ENCODE measurements at places on chromosomes 4 and X. TPM values are rescaled to one million over a fixed set of nuclear protein-coding genes. Genes with fewer than 3 reads are reported as not detected.

DNA sequence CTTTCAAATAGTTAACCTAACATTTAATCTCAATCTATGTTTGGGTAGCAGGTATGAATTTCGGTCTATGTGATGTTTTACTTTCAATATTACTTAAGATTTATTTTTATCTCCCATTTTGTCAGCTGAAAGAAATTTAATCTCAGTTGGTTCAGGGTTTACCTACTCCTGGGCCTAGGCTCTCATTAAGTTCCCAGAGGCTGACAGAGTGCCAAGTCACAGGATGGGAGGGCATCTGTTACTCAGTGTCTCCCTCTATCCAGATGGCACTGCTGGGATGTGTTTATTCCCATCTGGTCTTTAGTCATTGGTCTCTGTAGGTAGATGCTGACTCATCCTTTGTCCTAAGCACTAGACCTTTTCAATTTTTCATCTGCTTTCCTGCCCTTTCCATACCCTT lies 129.4 kb upstream of the ARSJ start:
- DNase-seq: no peak
- H3K27ac ChIP-seq: no peak overlapping the region
- no peaks in the 10 kb centered on the region for H3K27me3 ChIP-seq
- no peak overlapping the region for H3K4me3 ChIP-seq
- H3K4me1 ChIP-seq: no peaks in the 10 kb centered on the region
- H3K36me3 ChIP-seq: no peaks in the 10 kb centered on the region

CT45A5 gene
- not detected for polyA plus RNA-seq

DNA sequence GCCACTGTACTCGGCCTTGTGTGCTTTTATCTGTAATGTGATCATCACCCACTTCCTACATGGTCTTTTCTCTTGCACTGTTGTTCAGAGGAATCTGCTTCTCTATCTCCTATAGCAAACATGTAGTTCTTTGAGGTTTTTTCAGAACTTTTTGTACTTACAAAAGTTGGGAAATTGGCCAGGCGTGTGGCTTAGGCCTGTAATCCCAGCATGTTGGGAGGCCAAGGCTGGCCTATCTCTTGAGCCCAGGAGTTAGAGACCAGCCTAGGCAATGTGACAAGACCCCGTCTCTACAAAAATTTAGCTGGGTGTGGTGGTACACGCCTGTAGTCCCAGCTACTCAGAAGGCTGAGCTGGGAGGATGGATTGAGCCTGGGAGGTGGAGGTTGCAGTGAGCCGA lies 30.4 kb downstream of the TAF1 start:
- no peak overlapping the region for H3K27ac ChIP-seq
- H3K27me3 ChIP-seq: no peaks in the 10 kb centered on the region
- no peak for DNase-seq

DNA sequence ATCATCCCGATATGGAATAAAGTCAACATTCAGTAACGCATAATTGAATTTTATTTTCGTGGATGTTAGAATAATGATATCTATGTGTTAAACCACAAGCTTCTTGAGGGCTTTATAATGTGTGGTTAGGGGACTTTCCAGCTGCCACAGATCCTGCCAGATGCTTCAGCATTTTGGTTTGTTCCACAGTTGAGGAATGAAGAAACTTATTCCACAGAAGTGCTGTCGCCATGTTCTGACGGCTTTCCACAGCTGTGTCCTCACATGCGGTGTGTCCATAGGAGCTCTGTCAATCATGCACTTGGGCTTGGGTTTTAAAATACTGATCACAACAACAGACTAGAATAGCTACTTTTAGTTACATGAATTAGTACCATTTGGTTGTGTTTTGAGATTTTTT lies 411.9 kb downstream of the TRIML1 start:
- H3K27ac ChIP-seq: no peak overlapping the region
- peak; percentile 45 for DNase-seq
- no peaks in the 10 kb centered on the region for H3K36me3 ChIP-seq
- peaks cover 4% of the 10 kb centered on the region for H3K4me1 ChIP-seq
- H3K27me3 ChIP-seq: no peaks in the 10 kb centered on the region

DNA sequence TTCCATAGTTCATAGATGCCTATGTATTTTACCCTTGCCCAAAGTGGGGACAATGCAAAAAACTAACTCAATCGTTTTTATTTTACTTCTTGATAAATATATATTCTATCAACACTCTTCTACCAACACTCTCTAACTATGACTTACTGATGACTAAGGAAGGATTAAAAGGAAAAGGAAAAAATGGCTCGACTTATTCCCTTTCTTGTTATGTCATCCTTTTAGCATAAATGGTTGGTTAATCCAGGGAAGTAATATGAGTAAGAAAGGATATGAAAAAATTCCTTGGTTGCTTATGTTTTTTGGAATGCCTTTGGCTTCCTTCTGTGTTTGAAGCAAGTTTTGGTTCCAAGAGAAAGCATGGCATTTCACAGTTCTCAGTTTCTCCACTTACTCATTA lies 1087.1 kb downstream of the C4orf33 start:
- H3K36me3 ChIP-seq: no peaks in the 10 kb centered on the region
- H3K4me1 ChIP-seq: no peaks in the 10 kb centered on the region
- no peak for DNase-seq
- no peak overlapping the region for H3K27ac ChIP-seq

HSFX4 gene
- not detected for polyA plus RNA-seq

TAF7L gene
- 0.06 TPM for polyA plus RNA-seq

GRCh38 chrX:51026862-51027261 lies 116.3 kb downstream of the BMP15 start:
- H3K4me3 ChIP-seq: no peak overlapping the region
- no peak overlapping the region for H3K27ac ChIP-seq
- H3K4me1 ChIP-seq: no peaks in the 10 kb centered on the region
- no peaks in the 10 kb centered on the region for H3K36me3 ChIP-seq

PITX2 gene
- polyA plus RNA-seq: not detected

CSAG2 gene
- polyA plus RNA-seq: not detected
